ENCODE measurements at places on chromosomes 1 and 21. TPM values are rescaled to one million over a fixed set of nuclear protein-coding genes. Genes with fewer than 3 reads are reported as not detected.
A peak's percentile ranks its signal among the peaks of the same experiment; 100 is the strongest.

GRCh38 chr1:145947551-145947950 lies 10.3 kb downstream of the LIX1L start:
- DNase-seq, result peak; percentile 61

DNA sequence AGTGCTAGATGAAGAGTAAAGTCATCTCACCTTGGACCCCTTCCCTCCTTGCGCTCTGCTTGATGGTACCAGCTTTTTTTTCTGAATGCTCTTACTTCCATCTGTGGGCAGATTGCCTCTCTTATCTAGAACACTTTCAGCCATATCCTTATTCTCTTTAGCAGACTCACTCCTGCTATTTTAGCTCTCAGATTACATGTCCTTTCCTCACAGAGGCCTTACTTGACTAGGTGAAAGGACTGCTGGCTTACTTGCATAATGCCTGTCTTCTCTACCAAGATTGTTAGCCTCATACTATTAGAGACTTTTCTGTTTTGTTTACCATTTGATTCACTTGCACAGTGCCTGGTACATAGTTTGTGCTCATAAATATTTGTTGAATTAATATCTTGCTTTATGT lies 9.3 kb downstream of the IFI44 start:
- no peak for DNase-seq

DNA sequence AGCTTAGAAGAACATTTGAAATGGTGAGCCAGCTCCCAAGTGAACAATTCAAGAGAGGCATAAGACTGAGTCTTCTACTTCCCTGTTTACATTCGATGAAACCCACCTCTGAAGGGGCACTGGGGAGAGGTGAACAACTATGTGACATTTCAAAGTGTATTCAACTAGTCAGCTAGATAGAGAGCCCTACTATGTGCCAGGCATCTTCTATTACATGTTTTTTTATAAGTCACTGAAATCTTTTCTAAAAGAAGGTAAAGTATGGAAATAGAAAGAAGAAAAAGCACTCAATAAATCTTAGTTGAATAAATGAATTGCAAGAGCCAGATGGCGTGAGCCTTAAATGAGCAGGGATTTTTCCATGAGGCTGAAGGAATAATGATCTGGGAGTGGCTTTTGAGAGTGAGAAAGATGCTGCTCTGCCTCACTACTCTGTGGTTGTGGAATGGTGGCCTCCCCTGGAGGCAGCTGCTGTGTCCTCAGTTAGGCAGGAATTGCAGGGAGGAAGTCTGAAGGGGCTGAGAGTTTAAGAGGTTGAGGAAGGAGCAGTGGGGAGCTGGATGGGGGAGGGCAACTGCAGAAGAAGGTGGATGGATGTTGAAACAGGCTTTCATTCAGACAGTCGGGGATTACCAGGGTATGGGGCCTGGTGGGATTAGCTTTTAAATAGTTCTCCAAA lies 10.4 kb upstream of the PTPRF start:
- DNase-seq, result no peak

DNA sequence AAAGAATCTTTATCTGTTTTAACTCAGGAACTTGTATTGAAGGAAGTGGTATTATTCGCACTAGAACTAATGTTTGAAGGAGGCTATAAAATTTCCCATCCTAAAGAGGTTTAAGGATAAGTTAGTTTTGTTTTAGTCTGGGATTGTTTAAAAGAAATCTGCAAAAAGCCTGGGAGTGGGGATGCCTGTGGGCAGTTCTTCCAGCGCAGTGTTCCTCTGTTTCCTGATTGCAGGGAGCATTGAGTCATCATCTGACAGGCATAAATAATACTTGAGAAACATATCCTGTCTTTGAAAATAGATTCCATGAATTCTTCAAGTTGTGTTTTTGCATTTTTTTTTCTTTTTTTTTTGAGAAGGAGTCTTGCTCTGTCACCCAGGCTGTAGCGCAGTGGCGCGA lies 350.8 kb upstream of the PTBP2 start:
- DNase-seq, result no peak

- no peak for DNase-seq
These were observed 12.6 kb downstream of the KIAA0040 start for GRCh38 chr1:175179837-175180590.

DNA sequence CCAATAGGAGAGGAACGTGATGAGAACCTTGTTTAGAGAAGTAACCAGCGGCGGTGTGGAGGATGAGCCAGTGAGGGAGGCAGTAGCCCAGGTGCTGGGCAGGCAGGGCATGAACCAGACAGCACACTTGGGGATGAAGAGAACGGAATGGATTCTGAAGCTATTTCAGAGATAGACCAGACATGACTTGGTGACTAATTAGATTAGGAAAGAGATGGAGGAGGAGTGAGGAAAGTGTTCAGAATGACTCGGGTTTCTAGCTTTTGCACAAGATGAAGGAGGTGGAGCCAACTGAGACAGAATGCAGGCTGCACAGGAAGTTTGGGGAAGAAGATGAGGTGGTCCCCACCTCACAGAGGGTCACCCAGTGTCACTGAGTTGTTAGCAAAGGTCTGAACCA lies 5.1 kb downstream of the PEF1 start:
- no peak for DNase-seq

DNA sequence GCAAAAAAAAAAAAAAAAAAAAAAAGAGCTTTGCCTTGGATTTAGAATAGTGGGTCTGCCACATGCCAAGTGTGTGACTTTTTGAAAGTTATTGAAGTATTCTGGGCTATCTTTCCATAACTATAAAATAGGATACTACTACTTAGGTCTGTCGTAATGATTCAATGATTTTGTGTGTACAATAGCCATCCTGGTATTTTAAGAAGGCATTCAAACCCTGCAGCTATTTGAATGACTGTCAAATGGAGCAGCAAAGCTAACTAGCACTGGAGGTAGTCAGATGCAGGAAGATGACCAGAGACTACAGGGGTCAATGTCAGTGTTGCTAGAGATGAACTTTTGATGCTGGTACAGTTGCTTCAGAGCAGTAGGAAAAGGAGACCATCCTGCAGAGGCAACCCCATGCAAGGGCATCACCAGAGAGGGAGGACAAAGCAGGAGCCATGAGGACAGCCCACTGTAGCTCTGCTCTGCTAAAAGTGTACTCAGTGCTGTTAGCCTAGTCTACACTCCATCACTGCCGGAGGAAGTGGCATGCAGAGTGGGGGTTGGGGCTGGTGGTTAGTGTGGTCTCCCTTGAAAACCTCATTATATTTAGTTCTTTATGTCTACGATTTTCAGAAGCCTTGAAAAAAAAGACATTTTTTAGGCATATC lies 29.0 kb downstream of the DUSP10 start:
- DNase-seq, result no peak

- DNase-seq, result no peak
These were observed 30.6 kb upstream of the CACNA1E start for GRCh38 chr1:181452746-181453145.

GRCh38 chr21:25512095-25513081 lies 94.9 kb downstream of the MRPL39 start:
- DNase-seq, result no peak

GRCh38 chr1:2560299-2561073 lies 4.3 kb downstream of the TNFRSF14 start:
- DNase-seq, result no peak

DNA sequence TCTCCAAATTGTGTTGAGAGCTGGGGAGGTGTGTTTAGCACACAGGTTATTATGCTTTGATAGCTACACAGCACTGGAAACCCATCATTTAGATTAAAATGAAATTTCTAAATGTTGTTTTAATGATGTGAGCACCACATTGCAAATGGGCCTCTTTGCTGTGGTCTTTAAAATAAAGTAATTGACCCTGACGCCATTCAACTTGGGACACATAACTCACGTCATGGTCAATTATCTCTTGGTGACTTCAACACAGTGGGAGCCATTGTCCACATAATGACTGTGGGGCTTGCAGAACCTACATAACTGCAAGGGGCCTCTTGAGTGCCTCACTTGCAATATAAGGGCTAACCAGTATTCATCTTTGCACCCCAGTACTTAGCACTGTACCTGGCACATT lies 280.4 kb downstream of the HLX start:
- no peak for DNase-seq

GRCh38 chr21:22120616-22121266 lies 1122.5 kb downstream of the NCAM2 start:
- peak; percentile 66 for DNase-seq

GRCh38 chr1:243388276-243388675 lies 132.4 kb downstream of the SDCCAG8 start:
- no peak for DNase-seq

DNA sequence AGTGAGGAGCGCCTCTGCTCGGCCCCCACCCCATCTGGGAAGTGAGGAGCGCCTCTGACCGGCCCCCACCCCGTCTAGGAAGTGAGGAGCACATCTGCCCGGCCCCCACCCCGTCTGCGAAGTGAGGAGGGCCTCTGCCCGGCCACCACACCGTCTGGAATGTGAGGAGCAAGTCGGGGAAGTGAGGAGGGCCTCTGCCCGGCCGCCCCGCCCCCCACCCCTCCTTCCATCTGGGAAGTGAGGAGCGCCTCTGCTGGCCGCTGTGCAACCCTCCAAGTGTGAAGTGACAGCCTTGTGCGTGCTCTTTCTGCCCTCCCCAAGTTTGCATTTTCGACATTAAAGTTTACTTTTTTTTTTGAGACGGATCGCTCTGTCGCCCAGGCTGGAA lies 5.1 kb upstream of the ZZZ3 start:
- peak; percentile 94 for DNase-seq

DNA sequence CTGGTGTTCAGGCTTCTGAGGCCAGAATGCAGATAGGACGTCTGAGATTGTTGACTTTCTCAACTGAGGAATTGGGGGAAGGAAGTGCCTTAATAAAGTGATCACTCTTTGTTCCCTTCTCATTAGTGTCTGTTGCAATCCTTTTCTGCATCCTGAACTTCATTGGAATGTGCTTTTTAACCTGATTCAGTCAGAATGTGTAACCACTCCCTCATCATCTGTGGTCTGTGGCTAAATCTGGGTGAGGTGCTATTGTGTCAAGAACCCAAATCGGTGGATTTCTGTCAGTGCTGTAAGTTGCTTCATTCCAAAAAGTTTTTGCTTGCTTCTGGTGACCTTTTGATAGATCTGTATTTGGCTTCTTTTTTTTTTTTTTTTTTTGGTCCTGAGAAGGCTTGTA lies 38.2 kb downstream of the ARID1A start:
- DNase-seq, result no peak

GRCh38 chr1:186275822-186276221 lies 99.2 kb downstream of the TPR start:
- no peak for DNase-seq

DNA sequence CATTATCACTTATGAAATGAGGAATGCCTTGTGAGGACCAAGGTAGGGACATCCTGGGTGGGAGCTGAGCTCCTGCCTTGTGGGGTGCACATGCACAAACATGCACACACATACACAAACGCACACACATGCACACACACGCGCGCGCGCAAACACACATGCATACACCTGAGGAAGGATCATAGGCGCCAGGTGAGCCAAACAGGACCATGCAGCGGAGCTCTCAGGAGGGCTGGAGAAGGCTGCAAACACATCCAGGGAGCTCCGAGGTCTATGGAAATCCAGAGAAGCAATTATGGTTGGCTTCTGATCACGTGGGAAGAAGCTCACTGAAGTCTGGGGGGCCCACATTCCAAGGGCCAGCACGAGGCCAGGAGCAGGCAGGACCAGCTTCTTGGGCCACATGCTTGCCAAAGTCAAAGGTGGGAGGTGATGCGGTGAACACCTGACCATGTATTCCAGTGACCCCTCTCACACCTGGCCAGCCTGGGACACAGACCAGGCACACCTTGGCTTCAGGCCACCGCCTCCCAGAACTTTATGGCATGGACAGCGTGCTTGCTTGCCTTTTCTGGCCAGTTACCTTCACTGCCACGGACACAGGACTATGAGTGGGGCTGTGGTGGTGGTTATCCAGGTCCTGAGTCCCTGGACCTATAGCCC lies 13.6 kb downstream of the GPR137B start:
- no peak for DNase-seq

DNA sequence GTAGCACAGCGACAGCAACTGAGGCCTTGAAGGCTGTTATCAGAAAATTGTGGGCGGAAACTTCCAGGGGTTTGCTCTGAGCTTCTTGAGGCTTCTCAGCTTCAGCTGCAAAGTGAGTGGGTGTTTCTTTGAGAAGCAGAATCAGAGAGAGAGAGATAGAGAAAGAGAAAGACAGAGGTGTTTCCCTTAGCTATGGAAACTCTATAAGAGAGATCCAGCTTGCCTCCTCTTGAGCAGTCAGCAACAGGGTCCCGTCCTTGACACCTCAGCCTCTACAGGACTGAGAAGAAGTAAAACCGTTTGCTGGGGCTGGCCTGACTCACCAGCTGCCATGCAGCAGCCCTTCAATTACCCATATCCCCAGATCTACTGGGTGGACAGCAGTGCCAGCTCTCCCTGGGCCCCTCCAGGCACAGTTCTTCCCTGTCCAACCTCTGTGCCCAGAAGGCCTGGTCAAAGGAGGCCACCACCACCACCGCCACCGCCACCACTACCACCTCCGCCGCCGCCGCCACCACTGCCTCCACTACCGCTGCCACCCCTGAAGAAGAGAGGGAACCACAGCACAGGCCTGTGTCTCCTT lies at the start of gene FASLG:
TSS of gene FASLG (plus strand) at position 233 of the 583 bp plus-strand sequence. CDS start at position 332, 99 bp downstream.
- DNase-seq, result no peak

The LRIF1 gene
- 19.9 TPM for total RNA-seq

The WNT3A gene
- total RNA-seq, result 0.17 TPM

The SPATA46 gene
- total RNA-seq, result not detected

The SPRR2A gene
- total RNA-seq, result not detected

The STXBP3 gene
- total RNA-seq, result 38.5 TPM

All from endodermal cell (in vitro differentiated cells).